Stimulated activated CD8-positive, alpha-beta memory T cell treated with anti-CD3 and anti-CD28 coated beads, Interleukin-7, amount 100 ng/mL, for 1 hour (primary cell): ENCODE measurements at places on chromosomes 16 and 17.
A peak's percentile ranks its signal among the peaks of the same experiment; 100 is the strongest.

DNA sequence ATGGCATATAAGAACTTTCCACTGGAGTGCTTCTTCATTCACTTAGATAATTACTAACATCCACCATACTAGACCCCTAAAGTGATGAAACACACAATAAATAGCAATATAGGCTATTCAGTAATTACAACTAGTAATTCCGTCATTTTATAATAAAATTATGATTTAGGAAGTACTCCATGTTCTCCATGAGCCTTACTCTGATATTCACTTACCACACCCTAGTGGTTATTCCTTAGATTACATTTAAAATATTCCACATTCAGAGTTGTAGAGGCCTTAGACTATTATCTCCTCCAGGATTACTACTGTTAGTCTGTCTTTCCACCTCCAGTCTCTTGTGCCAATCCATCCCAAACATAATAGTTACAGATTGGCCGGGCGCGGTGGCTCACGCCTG, 62.4 kb downstream of the STH start:
- no peak for DNase-seq

DNA sequence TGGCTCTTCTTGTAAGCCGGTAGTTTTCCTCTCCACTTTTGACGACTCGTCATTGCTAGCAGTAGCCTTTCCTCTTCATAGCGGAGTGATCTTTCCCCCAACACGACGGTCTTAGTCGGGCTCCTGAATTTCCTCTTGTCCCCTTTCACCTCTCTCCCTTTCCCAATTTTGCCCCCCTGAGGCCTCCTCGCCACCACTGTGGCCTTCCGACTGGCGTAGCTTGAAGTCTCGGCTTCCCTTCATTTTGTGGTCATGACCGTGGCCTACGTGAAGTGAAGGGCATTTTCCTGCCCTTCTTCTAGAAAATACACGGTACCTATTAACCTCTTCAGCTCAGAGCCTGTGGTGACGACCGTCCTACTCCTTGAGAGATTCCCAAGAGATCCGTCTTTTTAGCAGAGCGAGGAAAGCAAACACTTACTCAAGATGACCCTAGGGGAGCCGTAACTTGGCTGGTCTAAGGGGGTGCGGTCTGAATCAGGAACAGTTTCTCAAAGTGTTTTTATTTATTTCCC, 787 bp downstream of the PRKAR1A start:
- no peak for DNase-seq

GRCh38 chr17:14762736-14763479, 462.0 kb downstream of the HS3ST3B1 start:
- no peak for DNase-seq

DNA sequence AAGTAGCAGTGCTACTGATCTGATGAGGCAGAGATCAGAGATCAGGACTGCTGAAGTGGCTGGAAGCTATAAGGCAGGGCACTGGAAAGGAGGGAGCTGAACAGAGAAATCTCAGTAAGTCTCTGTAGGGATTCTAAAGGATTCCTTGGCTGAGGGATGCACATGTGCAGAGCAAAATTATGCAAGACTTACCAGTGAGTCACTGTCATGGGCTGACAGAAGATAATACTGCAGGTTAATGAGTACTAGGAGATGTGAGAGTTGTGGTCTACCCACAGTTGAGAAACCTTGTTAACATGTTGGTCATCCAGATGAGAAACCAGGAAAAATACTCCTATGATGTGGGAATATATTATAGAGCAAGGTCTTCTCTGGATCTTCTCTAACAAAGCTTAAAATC, 378.1 kb downstream of the HAPSTR1 start:
- no peak for DNase-seq

DNA sequence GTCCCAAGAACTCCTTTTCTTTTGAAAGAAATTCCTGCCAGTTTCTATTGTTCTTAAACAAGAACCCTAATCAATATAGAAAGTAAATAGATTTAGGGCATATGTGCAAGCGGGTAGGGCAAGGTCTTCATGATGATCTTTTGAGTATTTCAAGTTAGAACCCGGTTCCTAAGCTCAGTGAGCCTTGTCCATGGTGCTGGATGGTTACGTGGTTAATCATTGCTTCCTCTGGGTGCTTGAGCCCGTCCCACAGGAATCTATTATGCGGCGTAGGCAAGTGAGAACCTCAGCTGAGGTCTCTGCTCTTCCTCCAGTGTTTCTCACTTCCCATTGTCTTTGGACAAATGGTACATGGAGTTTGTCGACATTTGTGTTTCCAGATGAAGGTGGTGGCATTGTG, 580.8 kb upstream of the EEF2KMT start:
- no peak for DNase-seq

GRCh38 chr17:48878920-48879898, 13.4 kb upstream of the ATP5MC1 start:
- DNase-seq: peak; percentile 21

DNA sequence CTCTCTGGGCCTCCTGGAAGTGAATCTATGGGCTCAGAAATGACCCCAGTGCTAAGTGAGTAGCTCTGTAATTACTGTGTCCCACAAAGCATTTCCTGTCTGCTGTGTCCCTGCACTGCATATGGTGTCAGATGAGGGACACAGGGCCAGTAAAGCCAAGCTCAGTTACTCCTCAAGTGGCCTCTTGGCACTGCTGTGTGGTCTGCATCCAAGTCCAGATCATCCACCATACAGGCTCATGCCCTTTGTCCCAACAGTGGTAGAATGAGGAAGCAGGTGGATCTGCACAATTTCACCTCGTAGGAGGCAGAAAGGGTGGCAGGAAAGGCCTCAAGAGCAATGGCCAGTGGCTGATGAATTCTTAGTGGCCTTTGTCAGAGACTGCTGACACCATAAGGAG, 146.8 kb downstream of the SOX9 start:
- no peak for DNase-seq

DNA sequence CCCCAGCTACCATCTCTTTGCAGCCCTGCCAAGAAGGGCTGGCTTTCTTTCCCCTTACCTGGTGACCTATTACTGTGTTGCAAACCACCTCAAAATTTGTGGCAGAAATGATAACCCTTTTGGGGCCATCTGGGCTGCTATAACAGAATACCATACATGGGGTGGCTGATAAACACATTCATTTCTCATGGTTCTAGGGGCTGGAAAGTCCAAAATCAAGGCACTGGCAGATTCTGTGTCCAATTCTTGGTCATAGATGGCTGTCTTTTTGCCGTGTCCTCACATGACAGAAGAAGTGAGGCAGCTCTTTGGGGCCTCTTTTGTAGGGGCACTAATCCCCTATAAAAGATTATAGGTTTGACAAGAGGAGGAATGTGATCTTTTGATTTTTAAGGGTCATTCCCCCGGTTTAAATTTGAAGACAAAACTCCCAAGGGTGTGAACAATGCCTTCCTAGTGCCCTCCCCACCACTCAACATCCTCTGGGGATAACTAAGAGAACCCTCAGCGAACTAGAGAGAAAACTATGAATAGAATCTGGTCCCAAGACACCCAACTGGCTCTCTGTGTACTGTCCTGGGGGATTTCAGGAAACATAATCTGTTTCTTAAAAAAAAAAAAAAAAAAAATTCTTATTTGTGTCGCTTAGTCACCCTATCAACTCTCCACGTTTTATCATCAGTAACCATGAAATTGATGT, 1.7 kb upstream of the METTL22 start:
- DNase-seq: no peak

- no peak for DNase-seq
Observed at GRCh38 chr16:28935346-28935745, 3.6 kb downstream of the CD19 start.

DNA sequence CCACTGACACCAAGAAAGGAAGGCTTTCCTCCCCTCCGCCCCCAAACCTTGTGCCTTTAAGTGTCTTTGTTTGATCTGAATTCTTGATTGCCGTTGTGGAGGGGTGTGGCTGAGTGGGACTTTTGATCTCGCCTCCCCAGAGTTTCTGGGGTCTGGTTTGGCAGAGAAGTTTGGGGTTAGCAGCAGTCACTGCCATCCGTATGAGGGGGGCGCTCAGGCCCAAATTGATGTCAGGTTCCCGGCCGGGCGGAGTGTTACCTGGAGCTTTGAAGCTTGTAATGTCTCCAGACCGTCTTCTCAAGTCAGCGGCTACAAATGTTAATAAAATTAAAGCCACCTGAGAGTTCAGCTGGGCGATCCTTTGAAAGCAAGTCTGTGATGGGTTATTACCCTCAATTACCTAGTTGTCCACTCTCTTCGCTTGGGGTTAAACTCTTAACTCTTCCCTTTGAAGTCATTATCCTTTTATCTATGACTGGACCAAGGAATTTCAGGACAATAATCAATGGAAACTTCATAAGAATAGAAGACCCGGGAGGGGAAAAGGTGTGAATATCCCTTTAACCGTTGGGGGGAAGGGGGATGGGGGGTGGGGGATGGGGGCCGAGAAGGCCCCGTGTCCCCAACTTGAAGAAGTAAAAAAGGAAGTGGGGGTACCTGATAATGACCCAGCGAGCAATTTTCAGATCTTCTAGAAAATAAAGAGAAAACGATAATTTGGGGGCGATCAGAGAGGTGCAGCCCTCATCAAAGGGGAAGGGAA, 31.8 kb upstream of the AXIN2 start:
- DNase-seq: no peak

DNA sequence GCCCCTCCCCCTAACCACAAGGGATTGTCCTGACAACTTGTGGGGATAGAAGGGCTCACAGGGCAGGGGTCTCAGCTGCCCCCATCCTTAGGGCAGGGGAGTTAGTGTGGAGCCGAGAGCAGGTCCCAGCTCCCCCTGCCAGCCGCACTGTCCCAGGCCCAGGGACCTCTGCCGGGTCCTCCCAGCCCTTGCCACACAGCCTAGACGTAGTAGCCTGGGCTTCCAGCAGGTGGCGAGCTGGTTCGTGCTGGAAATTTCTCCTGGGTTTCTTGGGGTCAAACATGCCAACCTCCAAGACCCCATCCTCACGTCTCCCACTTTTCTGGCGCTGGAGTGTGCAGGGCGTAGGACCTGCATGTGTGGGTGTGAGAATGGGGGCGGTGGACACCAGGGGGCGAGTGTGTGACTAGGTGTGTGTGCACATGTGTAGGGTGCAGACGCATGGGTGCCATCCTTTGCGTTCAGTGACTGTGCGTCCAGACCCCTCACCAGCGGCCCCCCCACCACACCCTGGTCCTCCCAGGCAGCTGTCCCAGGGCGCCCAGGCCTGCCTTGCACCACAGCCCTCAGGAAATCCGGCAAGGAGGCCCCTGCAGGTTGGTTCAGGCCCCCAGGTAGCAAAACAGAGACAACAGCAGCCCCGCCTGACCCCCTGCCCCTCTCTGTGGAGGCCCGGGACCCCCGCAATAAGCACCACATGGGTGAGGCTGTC, 29.5 kb downstream of the SBK1 start:
- DNase-seq: no peak

GRCh38 chr16:24308200-24308599, 52.1 kb downstream of the CACNG3 start:
- no peak for DNase-seq

GRCh38 chr16:77143364-77143763, 47.6 kb upstream of the MON1B start:
- no peak for DNase-seq

- DNase-seq: no peak
Observed at GRCh38 chr16:48525201-48526057, 84.6 kb downstream of the N4BP1 start.

- DNase-seq: no peak
Observed at GRCh38 chr17:45313421-45313771, 3.4 kb downstream of the MAP3K14 start.

- no peak for DNase-seq
Observed at GRCh38 chr16:20094157-20094556, 20.5 kb upstream of the GPR139 start.

DNA sequence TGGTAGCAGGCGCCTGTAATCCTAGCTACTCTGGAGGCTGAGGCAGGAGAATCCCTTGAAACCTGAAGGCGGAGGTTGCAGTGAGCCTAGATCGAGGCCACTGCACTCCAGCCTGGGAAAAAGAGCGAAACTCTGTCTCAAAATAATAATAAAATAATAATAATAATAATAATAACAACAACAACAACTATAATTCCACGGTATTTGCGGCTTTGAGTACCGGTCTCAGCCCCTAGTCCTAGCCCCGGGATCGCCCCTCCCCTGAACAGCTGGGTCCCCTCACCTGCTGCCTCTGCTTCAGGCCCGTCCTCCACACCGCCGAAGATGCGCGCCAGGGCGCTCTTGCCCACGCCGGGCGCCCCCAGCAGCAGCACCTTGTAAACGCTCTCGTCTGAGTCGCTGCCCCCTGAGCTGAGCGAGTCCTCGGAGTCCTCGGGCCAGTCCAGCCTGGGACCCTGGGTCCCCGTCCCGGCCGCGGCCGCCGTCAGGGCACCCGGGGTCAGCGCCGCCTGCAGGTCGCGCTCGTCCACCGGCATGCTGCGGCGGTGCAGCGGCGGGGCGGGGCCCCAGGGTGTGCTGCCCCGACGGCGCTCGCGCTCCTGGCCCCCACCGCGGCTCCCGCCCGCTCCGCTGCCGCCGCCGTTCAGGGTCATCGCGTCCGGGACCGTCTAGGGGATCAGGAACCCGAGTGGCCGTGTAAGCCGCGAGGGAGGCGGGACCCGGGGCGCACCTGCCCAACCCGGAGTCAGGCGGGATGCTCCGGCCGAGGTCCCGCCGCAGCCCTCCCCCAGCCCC, 611 bp downstream of the RRAD start:
- DNase-seq: no peak

- no peak for DNase-seq
Observed at GRCh38 chr16:84483882-84484565, 20.4 kb downstream of the MEAK7 start.

DNA sequence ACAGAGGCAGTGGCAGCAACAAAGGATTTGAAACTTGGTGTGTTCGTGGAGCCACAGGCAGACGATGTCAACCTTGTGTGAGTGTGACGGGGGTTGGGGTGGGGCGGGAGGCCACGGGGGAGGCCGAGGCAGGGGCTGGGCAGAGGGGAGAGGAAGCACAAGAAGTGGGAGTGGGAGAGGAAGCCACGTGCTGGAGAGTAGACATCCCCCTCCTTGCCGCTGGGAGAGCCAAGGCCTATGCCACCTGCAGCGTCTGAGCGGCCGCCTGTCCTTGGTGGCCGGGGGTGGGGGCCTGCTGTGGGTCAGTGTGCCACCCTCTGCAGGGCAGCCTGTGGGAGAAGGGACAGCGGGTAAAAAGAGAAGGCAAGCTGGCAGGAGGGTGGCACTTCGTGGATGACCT, 25.5 kb downstream of the STH start:
- no peak for DNase-seq

- no peak for DNase-seq
Observed at GRCh38 chr17:18981335-18981641, 23.3 kb downstream of the FAM83G start.

DNA sequence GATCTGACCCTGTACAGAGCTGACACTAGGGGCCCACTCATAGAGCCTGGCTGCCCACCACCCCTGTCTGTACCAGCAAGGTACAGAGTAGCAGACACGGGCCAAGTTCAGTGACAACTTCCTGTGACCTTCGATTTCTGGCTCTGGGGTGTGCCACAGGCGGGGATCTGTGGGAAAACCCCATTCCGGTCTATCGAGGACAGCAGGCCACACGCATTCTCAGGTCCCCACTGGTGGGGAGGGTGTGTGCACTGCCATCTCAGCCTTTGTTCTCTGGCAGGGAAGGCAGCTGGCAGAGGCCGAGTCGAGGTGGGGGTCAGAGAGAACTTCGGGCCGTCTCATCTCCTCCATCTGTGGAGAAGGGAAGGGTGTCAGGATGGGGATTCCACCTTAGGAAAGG, 10.0 kb downstream of the NLE1 start:
- DNase-seq: no peak
